ENCODE measurements at places on chromosomes 12 and 14.

GRCh38 chr14:51963286-51963685, 26.1 kb upstream of the RTRAF start:
- peak; percentile 11 for DNase-seq

DNA sequence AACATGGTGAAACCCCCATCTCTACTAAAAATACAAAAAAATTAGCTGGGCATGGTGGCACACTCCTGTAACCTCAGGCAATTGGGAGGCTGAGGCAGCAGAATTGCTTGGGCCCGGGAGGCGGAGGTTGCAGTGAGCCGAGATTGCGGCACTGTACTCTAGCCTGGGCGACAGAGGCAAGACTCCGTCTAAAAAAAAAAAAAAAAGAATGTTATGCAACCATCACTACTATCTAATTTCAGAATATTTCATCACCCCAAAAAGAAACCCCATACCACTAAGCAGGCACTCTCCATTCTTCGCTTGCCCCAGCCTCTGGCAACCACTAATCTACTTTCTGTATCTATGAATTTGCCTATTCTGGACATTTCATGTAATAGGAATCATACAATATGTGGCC, 68.8 kb upstream of the AMN start:
- no peak for DNase-seq

DNA sequence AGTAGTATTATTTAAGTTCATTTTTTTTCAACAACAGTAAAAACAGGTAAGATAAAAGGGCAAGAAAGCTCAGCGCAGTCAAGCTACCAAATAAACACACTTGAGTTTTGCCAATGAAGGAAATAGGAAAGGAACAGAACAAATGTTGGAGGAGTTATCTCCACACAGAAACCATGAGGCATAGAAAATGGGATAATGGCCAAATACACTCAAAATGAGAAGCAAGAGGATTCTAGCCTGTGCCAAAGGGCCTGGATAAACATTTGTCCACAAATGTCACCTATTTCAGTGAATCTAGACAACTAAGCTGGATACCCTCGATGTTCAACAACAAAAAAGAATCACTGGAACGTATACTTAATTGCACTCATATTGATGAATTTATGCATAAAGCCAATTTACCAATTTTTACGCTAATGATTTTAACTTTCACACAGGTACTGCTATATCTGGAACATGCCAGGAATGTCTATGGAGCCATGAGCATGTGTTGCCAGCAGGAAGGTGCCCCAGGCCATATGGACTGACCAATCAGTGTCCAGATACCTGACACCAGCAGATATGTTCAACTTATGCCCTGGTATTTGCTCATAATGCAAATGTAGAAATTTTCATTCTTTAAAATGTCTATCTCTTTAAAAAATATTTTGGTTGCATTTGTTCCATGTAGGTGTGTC, 21.1 kb downstream of the ST8SIA1 start:
- DNase-seq, result no peak

DNA sequence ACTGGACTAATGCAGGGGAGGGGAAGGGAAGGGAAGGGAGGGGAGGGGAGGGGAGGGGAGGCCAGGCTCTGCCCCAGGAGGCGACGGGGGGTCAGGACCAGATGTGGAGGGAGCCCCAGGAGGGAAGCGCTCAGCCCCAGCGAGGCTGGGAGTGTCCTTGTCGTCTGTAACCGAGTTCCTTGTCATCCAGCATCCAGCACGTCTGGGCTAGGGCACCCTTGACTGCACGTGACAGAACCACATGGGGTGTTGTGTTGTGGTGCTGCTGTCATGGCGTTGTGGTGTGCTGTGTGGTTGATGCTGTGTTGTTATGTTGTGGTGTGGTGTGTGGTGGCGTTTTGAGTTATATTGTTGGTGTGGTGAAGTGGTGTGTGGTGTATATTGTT, 28.4 kb upstream of the SFSWAP start:
- DNase-seq, result peak; percentile 33

DNA sequence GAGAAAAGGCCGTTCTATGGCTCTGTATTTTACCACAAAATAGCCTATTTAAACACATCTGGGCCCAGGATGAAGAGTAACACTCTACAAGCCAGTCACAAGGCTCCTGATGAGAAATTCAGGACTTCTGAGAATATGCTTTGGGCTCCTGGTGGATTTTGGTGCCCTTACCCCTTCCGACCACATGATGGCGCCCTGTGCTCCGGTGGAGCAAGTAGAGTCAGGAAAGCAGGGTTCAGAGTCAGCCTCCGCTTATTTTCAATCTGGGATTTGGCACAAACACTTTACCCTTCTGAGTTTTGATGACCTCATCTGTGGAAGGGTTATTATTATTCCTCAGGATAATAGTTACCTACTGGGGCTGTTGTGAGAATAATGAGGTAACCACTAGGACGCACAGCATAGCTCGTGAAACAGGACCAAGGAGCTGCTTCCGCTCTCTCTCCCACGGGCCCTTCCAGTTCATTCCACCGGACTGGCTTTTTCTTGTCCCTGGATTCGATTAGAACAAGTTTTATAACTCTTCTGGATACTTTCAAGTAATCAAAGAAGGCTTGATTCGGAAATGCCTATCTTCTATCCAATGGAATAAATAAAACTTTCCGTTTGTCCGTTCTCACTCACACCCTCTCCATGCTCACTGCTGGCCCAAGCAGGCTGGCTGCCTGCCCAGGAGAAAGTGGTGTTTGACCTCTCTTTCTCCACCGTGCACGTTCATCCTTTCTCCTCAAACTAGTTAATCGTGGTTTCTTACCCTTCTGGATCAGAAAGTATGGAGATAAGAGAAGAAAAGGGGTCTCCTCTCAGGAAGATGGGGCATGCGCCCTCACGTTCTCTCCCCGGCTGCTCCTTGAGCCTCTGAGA, 104.6 kb downstream of the GALC start:
- peak; percentile 13 for DNase-seq

DNA sequence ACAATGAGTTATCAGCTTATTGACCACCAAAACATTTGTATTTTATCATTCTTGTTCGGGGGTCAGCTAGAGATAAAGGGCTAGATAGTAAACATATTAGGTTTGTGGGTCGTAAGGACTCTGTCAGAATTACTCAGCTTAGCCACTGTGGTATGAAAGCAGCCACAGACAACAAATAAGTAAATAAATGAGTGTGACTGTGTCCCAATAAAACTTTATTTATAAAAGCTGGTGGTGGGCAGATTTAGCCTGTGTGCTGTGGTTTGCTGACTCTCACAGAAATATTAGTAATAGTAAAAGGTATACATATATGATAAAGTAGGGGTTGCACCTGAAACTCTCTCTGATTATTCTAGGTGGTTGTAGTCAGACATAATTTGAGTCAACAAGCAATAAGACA, 56.1 kb downstream of the TPH2 start:
- DNase-seq, result no peak
